Liver (tissue), 10 donors: ENCODE measurements at places on chromosomes 5 and 9.

- no peaks in the 10 kb centered on the region for H3K27me3 ChIP-seq
- no peaks in the 10 kb centered on the region for H3K36me3 ChIP-seq
- H3K4me3 ChIP-seq, result no peak overlapping the region
Measured at GRCh38 chr9:3495855-3496254, 29.9 kb downstream of the RFX3 start.

DNA sequence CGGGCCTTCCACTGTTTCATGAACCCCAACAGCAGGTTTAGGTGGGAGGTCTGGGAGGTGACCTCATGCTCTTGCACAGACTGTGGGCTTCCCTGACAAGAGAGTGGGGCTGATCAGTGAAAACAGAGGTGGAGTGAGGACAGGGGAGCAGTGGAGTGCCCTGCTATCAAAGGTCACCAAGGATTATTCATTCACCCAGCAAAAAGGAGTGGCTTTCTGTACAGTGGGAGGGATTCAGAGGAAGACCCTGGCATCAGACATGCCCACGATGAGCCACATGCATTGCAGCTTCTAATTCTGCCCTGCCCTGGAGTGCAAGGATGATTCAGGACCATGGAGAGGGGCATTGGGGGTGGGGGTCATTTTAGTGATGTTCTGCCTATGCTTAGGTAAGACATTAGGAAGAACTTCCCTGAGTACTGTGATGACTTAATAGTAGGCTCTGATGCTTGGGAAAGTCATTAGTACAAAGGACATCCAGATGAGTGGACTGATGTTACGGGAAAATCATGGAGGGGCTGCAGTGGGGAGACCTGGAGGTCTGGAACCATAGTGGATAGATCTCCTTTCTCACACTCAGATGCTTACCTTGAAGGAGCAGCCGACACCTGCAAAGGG, 12.8 kb downstream of the TRAF1 start:
- H3K4me3 ChIP-seq, result no peak overlapping the region
- DNase-seq, result no peak
- no peaks in the 10 kb centered on the region for H3K36me3 ChIP-seq
- no peak overlapping the region for H3K27ac ChIP-seq

- H3K36me3 ChIP-seq, result no peaks in the 10 kb centered on the region
- no peak overlapping the region for H3K4me3 ChIP-seq
- no peaks in the 10 kb centered on the region for H3K27me3 ChIP-seq
- no peak for DNase-seq
- H3K4me1 ChIP-seq, result no peaks in the 10 kb centered on the region
- H3K27ac ChIP-seq, result no peak overlapping the region
Measured at GRCh38 chr5:160339406-160340130, 27.2 kb upstream of the CCNJL start.

- no peak overlapping the region for H3K4me3 ChIP-seq
- H3K4me1 ChIP-seq, result no peaks in the 10 kb centered on the region
- H3K27me3 ChIP-seq, result no peaks in the 10 kb centered on the region
- no peak overlapping the region for H3K27ac ChIP-seq
- H3K36me3 ChIP-seq, result no peaks in the 10 kb centered on the region
- no peak for DNase-seq
Measured at GRCh38 chr9:16221366-16221765, 649.1 kb downstream of the BNC2 start.

DNA sequence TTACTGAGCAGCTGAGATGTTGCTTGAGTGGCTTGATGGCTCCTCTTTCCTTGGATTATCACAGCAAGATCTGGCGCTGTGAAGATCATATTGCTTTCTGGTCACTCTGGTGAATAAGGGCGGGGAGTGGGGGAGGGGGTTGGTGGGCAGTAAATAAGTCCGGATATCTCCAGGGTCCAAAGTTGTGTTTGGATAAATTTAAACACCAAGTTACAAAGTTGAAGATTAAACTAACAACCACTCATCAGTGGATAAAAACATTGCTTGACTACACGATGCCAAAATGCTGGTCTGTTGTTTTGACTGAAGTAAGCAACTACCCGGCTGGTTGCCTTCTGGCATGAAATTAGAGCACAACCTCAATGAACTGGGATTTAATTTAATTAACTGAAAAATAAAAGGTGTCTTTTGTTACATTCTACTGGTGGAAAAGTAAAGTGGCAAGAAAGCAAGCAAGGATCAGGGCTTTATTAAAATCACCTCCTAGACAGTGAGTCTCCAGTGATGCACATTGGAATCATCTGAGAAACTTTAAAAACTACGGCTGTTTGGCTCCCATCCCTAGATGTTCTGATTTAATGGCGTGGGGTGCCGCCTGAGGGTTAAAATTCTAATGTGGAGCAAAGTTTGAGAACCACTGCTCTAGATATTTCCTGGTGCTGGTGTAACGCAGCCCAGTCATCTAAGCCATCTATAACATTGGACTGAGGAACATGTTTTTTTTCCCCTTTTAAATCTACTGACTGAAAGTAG, 86.7 kb upstream of the AGXT2 start:
- H3K27ac ChIP-seq, result peak overlapping the region; percentile 85
- no peaks in the 10 kb centered on the region for H3K36me3 ChIP-seq
- peak overlapping the region; percentile 24 for H3K4me3 ChIP-seq
- H3K27me3 ChIP-seq, result no peaks in the 10 kb centered on the region
- peak; percentile 50 for DNase-seq

- H3K27me3 ChIP-seq, result no peaks in the 10 kb centered on the region
- H3K4me1 ChIP-seq, result no peaks in the 10 kb centered on the region
- no peak overlapping the region for H3K4me3 ChIP-seq
- no peak for DNase-seq
- H3K36me3 ChIP-seq, result no peaks in the 10 kb centered on the region
Measured at GRCh38 chr5:171157775-171158174, 151.3 kb upstream of the TLX3 start.
